ENCODE measurements at places on chromosomes 11 and 22.

DNA sequence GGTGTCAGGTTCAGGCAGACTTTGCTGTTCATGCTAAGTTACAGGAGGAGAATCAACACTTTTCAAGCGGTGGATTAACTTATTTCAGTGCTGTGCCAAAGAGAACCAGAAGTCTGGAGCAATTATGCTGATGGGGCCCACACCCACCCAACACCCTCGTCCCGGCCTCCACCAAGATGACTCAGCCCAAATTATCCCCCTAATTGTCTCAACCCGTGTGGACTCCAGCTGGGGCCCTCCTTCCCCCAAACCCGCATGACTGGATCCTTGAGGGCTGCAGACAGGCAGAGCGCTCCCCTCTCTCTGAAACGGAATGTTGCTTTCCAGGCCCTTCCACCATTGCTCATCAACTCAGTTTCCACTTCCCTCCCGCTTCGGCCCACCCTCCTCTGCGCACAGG is 34.6 kb upstream of the MN1 start:
- no peak for DNase-seq

DNA sequence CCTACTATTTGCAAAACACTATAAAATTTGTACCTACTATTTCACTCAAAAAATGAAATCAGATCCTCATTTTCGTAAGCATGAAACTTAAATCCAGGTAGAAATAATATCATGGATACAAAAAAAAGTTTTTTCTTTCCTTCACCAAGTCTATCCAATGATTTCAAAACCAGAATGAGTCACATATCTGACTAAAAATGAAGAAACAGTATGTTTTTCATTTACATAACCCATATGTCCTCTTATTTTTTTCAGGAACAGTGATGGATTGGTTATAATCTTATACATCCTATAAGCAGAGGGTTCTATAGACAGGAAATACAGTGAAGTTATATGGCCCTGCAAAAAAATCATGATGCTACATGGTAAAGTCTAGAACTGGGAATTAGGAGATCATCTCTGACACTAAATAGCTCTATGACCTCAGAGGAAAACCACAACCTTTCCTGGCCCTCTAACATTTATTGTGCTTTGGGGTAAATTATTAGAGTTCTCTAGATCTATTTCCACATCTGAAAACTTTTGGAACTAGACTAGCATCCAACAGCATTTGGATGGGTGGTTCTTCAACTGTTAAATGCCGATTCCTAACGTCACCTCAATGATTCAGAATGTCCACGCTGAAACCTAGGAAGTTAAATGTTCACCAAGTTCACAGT is 10.9 kb downstream of the MTMR2 start:
- DNase-seq, result no peak

GRCh38 chr11:95977534-95978174 is 53.7 kb upstream of the MTMR2 start:
- no peak for DNase-seq

DNA sequence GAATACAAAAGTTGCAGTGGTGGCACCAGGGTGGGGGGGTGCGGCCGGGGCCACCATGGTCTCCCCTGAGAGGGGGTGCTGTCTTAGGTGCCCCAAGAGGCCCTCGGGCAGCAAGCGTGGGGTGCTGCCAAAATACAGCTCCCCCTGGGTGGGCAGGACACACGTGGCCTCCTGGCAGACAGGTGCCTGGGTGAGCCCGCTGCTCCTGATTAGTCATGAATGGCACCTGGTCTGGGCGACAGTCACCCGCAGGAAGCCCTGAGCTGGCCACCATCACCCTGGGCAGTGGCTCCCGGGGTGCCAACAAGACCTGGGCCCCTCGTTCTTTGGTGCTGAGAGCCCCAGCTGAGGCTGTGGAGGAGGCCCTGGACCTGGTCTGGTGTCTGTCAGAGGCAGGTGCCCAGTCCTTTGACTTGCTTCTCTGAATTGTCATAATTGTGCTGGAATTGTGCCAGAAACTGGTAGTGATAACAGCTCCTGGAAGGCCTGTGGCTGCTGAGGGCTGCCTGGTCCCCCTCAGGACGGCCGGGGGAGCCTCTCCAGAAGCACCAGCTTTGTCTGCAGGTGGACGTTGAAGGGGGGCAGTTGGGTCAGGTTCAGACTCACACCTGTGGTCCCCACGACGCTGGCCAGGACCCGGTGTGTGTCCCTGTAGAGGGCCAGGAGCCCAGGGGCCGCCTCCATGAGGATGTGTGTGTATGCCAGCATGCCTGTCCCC is 14.8 kb downstream of the ALG12 start:
- DNase-seq, result no peak

GRCh38 chr11:105273660-105274280 is 134.2 kb upstream of the CARD18 start:
- DNase-seq, result no peak

- no peak for DNase-seq
Observed at GRCh38 chr11:64794526-64794925, 8.5 kb downstream of the MAP4K2 start.

DNA sequence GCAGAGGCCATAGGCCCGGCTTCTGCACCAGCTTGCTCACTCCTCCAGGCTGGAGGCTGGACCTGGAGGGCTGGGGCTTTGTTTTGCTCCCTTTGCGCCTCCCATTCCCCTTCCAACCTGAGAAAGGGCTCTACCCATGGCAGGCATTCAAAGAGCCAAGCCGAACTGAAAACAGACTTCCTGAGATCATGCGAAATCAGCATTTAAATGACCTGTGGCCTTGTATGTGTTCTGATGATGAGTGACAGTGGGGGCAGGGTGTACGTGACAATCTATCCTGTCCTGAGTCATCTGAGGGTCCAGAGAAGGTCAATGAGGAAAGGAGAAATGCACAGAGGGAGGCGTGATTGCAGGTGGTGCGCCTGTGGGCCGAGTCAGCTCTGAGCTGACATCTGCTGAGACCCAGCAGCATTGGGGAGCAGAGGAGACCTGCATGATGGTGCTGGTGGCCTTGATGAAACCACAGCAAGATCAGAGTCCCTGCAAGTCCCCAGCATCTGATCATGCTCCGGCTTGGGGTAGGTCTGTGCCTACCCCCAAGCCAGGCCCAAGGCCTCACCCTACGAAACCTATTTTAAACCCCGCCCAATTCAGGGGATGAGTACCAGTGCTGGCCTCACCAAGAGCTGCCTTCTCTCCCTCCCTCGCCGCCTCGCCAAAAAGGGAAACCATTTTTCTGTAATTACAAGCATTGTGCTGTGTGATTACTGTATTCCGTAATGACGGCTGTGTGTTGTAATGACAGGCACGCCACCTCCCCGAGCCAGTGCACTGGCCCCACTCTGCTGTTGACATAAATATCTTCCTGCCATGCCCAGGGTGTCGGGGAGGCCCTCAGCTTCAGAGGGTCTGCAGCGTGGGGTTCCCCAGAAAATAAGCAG is 95.2 kb upstream of the ANO1 start:
- no peak for DNase-seq

DNA sequence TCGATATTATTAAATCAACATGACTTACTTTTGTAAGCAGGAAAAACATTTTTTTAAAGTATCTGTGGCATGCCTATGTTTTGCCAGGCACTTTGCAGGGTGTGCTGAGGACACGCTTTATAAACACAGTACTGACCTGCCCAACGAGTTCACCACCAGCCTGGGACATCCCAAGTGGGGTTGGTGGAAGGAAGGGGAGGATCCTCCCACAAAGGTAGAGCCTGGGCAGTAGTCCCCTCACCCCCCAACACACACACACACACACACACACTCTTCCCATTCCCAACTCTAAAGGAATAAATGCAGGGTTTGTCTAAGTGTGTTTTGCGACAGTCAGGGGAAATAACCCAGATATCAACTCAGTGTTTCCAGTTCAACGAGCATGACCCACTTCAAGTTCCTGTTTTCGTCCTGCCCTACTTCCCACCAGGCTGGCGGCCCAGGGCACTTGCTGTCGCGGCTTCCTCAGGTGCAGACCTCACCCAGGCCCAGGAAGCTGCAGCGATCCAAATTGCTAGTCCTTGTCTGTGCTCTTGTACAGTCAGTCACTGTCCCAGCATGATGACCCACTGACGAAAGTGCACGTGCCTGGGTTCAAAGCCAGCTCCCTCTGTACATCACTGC is 3.1 kb downstream of the CERK start:
- peak; percentile 72 for DNase-seq

DNA sequence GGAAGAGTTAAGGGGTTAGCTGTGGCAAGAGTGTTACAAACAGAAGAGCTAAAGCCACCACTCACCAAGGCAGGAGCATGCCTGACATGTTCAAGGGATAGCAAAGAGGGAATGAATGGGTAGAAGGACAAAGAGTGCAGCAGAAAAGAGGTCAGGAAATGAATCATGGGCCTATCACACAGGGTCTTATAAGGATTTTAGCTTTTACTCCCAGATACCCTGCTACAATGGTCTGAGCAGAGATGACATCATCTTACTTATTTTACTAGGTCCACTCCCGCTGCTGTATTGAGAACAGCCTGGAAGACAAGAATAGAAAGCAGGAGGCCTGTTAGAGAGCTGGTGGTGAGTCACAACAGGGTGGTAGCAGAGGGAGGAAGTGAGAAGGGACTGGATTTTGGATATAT is 9.8 kb downstream of the TRAF6 start:
- DNase-seq, result no peak

- DNase-seq, result no peak
Observed at GRCh38 chr11:100269516-100269915, 417.6 kb upstream of the ARHGAP42 start.

GRCh38 chr11:31783252-31783651 is 27.9 kb downstream of the PAX6 start:
- no peak for DNase-seq

GRCh38 chr11:63239254-63239653 is 4.1 kb downstream of the SLC22A25 start:
- DNase-seq, result no peak

- no peak for DNase-seq
Observed at GRCh38 chr11:69307871-69308431, 14.0 kb downstream of the MYEOV start.

- peak; percentile 50 for DNase-seq
Observed at GRCh38 chr11:27248576-27249509, 114.2 kb downstream of the CCDC34 start.

DNA sequence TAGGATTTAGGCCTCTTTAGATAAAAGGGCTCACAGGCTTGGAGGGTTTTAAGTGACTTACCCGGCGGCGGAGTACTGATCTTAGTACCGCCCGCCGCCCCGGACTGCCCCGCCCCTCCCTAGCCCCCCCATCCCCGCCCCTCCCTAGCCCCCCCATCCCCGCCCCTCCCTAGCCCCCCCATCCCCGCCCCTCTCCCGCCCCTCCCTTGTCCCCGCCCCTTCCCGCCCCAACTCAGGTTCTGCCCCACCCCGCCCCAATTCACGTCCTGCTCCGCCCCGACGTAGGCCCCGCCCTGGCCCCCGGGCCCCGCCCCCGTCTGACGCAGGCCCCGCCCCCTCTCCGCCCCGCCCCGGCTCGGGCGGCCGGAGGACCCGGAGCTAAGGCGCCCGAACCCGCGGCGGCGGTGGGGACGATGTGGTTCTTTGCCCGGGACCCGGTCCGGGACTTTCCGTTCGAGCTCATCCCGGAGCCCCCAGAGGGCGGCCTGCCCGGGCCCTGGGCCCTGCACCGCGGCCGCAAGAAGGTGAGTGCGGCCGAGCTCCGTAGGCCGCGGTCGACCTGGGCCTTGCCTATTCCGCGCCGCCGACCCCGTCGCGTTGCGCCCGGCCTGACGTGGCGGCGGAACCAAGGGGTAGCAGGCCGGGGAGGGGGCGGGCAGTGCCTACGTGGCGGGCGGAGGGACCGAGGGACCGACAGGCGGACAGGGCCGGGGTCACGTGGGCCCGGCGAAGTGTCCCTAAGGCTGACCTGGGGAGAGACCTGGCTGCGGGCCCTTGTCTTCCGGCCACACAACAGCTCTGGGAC is at the start of gene SCYL1:
TSS of gene SCYL1 (plus strand) at position 343 of the 805 bp plus-strand sequence. CDS start at position 414, 71 bp downstream.
- peak; percentile 87 for DNase-seq

DNA sequence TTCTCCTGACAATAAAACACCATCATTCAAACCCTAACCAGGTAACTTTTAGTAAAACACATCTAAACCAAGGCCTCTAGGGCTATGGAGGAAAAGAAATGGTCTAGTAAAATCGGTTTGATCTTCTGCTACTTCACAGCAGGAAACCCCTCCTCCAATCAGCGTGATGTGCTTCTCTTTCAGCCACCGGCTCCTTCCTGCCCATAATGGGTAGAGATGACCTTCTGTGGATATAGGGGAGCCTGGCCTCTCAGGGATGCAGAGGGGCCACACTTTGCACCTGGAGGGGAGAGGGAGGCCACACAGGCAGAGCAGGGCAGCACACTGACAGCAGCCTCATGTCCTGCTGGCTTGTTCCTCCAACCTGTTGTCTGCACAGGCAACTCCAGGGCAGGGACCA is 6.9 kb downstream of the EHD1 start:
- DNase-seq, result no peak

DNA sequence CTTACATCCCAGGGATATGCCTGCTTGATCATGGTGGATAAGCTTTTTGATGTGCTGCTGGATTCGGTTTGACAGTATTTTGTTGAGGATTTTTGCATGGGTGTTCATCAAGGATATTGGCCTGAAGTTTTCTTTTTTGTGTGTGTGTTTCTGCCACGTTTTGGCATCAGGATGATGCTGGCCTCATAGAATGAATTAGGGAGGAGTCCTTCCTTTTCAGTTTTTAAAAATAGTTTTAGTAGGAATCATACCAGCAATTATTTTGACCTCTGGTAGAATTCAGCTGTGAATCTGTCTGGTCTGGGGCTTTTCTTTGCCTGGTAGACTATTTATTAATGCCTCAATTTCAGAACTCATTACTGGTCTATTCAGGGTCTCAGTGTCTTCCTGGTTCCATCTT is 362.4 kb downstream of the JRKL start:
- no peak for DNase-seq

GRCh38 chr22:39176714-39177455 is 24.4 kb upstream of the CBX7 start:
- no peak for DNase-seq

DNA sequence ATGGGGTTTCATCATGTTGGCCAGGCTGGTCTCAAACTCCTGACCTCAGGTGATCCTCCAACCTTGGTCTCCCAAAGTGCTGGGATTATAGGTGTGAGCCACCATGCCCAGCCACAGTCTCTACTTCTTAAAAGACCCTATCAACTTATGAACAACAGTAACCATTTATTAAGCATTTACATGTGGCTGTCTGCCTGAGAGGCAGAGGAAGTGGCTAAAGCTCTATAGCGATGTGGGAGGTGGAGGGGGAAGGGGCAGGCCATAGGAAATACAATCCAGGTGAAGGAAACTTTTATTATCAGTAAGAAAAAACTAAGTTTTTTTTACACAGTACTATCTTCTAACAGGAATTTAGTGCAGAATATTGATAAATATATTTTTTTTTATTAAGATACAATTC is 87.8 kb upstream of the PHOX2A start:
- DNase-seq, result no peak

GRCh38 chr11:40403321-40403720 is 1056.1 kb downstream of the LRRC4C start:
- no peak for DNase-seq

- DNase-seq, result peak; percentile 47
Observed at GRCh38 chr11:68584097-68584496, 100.2 kb upstream of the GAL start.
